Cardiac fibroblast (primary cell): ENCODE measurements at places on chromosomes 1 and 21.

- peak; percentile 41 for DNase-seq
Measured at GRCh38 chr21:44510508-44511218, 29.3 kb downstream of the KRTAP10-1 start.

- DNase-seq = no peak
Measured at GRCh38 chr1:199394856-199395255, 632.7 kb upstream of the NR5A2 start.

GRCh38 chr1:41666981-41667631 is 182.6 kb upstream of the EDN2 start:
- peak; percentile 42 for DNase-seq

GRCh38 chr1:219050822-219051125 is 122.9 kb upstream of the LYPLAL1 start:
- DNase-seq = no peak

DNA sequence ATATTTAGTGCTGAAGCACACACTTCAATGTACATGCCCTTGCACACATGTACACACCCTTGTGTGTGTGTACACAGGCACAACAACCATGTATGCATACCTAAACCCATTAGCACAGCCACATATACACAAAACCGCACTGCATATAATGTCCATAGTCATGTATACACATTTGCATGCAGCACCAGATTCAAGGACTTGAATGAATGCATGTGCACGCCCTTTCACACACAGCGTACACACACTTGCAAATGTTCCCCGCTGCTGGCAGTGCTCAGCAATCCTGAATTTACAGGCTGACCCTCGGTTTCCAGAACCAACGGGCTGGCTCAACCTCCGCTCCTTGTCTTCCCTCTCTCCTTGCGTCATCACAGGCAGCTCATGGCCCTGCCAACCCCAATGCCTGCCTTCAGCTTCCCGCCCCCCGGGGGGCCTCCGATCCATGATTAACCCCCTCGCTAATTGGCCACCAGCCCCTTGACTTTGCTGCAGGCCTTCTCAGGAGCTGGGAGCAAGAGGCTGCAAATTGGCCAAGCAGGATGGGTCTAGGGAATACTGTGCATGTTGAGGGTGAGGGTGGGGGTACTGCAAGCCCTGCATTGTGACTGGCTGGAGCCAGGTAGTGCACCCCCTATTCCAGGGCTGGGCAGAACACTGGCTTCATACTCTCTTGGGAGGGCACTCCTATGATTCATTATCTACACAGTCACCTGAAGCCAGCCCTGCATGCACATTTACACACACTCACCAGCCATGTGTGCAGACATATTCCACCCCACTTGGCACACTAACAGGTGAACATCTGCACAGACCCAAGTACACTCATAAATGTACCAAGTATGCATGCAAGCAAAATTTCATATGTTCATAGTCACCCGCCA is 7.9 kb downstream of the GPR3 start:
- peak; percentile 45 for DNase-seq

GRCh38 chr1:159895286-159895685 is 4.7 kb downstream of the CFAP45 start:
- DNase-seq = no peak

GRCh38 chr21:46347791-46348381 is 23.9 kb downstream of the PCNT start:
- peak; percentile 28 for DNase-seq

- no peak for DNase-seq
Measured at GRCh38 chr1:62425041-62425440, 11.8 kb upstream of the USP1 start.

GRCh38 chr1:33382661-33383415 is 48.1 kb downstream of the PHC2 start:
- peak; percentile 39 for DNase-seq
